ENCODE measurements at places on chromosomes 7 and 10.

DNA sequence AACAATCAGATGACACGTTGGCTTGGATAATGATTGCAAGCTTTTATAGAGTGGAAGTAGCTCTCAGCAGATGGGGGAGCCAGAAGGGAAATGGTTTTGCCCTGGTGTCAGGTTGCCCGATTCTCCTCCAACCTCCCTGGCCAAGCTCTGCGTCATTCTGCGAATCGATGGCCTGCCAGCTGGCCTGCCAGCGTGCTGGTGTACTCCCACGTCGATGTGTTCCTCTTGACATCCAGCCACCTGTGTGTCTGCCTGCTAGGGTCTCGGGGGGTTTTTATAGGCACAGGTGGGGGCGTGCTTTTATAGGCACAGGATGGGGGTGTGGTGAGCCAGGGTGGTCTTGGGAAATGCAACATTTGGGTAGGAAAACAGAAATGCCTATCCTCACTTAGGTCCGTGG, 4.6 kb downstream of the NET1 start:
- DNase-seq: no peak

DNA sequence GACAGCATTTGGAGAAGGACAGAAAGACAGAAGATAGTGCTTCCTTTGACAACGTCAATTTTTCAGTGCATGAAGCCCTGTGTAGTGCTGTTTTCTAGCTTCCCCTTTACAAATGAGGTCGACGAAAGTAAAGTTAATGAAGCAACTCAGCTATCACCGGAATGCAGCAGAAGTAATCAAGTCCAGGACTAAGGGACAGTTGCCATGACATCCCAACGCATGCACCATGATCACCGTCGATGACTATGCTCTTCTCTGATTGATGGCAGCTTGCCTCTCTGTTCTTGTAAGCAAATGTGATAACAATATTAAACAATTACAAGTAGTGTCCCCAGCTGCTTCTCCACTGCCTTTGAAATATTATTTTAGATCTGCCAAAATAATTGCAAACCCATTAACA, 205.8 kb downstream of the FRMD4A start:
- no peak for DNase-seq

- no peak for DNase-seq
Measured at GRCh38 chr7:48213226-48213625, 42.0 kb downstream of the ABCA13 start.

DNA sequence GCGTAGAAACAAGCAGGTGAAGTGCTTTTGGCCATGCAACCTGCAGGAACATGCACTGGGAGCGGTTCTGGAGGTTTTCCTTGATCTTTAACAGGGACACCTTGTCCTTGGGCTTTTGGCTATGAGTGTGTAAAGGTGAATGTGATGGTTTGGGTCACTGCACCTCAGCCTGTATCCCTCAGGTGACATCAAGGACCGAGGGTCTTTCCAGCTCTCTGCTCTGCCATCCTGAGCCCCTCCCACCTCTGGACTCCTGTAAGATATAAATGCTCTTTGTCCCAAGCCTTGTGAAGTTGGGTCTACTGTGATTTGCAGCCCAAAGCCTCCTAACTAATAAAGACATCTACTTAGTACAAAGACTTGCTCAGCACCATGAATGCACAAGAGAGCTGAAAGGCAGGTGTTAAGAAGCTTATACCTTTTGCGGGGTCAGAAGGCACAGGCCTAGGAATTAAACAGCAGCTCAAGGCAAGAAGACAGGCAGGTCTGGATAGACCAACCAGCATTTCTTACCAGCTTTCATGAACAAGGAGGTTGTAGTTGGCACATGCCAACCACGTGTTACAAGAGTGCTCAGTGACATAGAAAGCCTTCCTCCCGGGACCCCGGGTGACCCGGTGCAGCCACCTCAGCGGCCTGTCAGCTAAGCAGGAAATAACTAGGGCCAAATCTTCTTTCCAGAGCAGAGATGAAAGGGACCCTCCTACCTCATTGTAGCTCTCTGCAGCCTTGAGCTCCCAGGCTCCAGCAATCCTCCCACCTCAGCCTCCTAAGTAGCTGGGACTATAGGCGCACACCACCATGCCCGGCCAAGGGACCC, 89.9 kb downstream of the CARD11 start:
- DNase-seq: no peak

- DNase-seq: no peak
Measured at GRCh38 chr7:98040626-98041360, 50.8 kb upstream of the OCM2 start.

- no peak for DNase-seq
Measured at GRCh38 chr10:109967739-109968088, 40.1 kb upstream of the ADD3 start.

DNA sequence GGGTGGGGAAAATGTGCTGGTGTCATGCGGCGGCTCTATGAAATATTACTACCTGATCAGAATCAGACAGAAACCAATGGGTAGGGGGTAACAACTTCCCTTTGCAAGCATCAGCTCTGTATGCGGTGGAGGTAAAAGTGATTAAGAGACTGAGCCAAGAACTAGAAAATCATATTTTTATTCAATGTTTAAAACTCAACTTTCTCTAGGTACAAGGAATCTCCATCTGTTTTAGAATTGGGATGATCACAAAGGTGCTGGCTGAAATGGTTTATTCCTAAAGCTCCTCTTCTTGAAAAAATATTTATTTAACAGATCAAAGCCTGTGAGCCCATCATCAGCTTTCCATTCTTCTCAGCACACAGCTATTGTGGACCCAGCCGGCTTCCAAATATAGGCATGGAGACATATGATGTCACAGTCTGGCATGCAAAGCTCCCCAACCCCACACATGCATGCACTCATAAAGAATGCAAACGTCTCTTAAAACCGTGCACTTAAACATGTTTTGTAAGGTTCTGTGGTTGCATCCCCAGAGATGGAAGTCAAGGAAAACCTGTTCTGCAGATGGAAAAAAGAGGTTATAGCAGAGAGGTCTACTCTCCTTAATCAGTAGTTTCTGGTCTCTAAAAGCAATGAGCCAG, 126.0 kb downstream of the SKIDA1 start:
- DNase-seq: no peak
